ENCODE measurements at places on chromosomes 1 and 21.

GRCh38 chr1:175566247-175566646 is 177.1 kb downstream of the TNR start:
- no peak for DNase-seq

DNA sequence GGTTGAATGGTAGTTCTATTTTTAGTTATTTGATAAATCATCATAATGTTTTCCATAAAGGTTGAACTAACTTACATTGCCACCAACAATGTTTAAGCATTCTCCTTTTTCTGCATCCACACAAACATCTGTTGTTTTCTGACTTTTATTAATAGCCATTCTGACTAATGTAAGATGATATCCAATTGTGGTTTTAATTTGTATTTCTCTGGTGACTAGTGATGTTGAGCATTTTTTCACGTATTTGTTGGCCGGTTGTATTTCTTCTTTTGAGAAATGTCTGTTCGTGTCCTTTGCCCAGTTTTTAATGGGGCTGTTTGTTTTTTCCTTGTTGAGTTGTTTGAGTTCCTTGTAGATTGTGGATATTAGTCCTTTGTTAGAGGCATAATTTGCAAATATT is 24.6 kb upstream of the SLC35F3 start:
- no peak for DNase-seq

DNA sequence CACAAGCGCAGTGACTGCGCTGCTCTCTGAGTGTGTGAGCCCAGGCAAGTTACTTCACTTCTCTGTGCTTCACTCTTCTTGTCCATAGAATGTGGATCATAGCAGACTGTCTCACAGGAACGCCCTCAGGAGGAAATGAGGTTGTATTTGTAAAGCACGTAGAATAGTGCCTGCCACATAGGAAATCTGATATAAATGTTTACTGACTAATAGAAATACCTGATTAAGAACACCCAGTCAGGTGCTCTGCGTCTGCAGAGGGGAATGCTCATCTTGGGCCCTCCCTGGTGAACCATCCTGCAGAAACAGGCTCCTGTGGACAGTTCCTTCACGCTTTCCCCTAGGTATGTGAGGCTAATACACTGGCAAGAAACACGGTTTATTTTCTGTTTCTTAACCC is 100.3 kb downstream of the BEND5 start:
- DNase-seq = no peak

- no peak for DNase-seq
These were observed 14.4 kb upstream of the NOS1AP start for GRCh38 chr1:162055062-162055461.
